ENCODE measurements at places on chromosomes 7 and 10.

DNA sequence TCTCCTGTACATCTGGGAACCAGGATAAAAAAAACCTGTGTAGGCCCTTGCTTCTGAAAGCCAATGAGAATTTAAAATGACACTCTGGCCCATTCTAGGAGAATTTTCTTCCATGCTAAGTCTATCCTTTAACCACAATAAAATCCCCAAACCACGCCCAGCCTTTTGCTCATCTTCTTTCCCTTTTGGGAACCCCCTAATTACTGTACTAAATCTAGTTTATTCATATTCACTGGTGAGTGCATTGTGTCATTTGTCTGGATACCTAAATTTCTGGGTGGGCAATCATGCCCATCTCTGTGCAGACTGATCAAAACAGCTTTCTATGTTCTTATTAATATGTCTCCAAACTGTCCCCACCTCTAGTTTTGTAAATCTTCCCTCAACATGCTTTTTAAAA is 11.7 kb upstream of the CDK14 start:
- DNase-seq: no peak

- no peak for DNase-seq
Observed at GRCh38 chr10:101878869-101879268, 35.3 kb upstream of the KCNIP2 start.

GRCh38 chr7:67398916-67399315 is 402.3 kb downstream of the TYW1 start:
- DNase-seq: no peak

- no peak for DNase-seq
Observed at GRCh38 chr7:14717816-14718215, 184.7 kb downstream of the DGKB start.

- no peak for DNase-seq
Observed at GRCh38 chr7:148626828-148627227, 36.3 kb downstream of the C7orf33 start.

GRCh38 chr7:141268614-141269013 is 194.8 kb downstream of the TMEM178B start:
- no peak for DNase-seq

DNA sequence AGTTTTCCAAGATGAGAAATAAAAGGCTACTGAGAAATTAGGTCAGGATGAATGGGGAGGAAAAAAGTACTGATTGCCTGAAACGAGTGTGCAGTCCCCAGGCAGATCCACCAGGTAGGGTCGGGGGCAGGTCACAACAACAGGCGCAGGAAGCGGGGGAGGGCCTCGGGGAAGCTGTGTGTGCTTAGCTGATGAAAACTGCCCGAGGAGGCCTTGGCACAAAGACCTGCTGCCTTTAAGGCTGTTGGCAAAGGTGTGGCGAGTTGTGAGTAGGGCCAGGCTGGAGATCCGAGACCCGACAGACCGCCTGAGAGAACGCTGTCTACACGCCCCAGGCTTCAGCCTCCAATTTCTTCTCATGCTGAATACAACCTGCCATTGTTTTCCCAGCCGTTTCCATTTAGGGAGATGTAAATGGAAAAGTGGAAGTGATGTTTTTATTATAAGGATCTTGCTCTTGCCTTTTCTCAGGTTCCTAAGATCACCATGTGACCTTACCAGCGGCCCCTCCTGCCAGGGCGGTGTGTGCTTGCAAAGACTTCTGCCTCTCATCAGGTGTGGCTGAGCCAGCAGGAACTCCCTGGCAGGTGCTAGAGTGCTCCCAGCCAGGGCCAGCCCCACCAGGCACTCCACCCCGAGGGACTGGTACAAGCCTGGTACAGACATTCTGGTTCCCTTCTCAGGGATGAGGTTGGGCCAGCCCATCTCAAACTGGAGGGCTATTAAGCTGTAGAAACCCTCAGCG is 60.8 kb downstream of the DLG5 start:
- no peak for DNase-seq

GRCh38 chr7:4241791-4242190 is 440.3 kb upstream of the FOXK1 start:
- no peak for DNase-seq

DNA sequence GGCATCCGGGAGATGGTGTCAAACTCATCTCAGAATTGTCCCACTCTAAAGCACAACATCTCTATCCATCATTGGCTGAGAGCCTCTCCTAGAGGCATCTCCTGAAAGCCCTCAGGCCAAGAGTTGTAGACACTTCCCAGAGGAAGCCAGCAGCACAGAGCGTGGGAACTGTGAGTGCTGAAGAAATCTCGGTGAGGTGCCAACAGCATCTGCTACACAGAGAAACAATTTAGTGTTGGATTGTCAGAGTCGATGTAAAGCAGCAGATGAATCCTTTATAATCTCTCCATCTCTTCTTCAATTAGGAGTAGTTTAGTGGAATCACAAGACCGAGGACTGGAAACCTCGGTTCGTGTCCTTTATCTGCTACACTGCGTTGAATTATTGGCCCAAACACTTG is 172.2 kb downstream of the C7orf25 start:
- no peak for DNase-seq

DNA sequence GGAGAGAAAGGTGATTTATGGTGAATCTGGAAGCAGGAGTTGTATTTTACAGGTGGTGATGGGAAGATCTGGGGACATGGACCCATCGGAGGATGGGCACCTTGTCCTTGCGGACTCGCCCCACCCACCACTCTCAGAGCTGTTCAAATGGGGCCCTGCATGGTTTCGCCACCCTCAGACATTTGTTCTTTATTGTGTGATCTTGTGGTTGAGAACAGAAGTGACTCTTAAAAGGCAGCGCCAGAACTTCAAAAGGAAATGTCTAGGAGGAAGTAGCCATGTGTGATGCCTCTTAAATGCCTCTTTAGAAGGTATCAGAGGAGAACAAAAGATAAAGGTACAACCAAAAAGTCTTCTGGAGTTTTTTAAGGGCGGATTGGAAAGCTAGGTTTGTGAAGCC is 205.7 kb downstream of the KIAA1217 start:
- no peak for DNase-seq

GRCh38 chr10:33258967-33259366 is 75.5 kb downstream of the NRP1 start:
- DNase-seq: no peak

DNA sequence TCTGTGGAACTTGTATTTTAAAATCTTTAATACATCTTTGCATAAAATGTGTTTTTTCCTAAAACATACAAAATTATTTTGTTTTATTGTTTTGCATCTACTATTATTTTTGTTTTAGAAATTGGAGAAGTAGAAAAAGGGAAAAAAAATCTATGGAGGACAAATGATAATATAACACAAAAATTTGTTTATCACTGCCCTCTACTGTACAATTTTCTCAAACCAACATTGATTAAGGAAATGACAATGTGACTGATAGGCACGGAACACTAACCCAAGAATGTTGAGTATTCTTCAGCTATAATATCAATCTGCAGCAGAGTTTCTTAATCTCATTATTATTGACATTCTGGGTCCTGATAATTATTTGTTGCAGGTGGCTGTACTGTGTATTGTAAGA is 9.5 kb upstream of the ING3 start:
- DNase-seq: no peak

DNA sequence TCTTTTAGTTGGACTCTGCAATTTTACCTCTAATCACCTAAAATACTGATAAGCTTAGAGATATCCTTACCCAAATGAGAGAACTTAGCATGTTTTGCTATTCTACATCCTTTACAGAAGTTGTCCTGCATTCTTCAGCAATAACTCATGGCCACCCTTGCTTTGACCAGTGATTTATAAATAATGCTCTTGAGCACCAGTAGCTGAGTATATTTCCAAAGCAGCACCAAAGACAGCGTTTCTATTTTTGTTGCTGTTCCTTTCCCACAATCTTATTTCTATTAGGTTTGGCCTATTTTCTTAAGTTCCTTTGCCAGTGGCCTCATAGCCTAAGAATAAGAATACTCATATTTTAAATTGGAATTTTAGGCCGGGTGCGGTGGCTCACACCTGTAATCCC is 15.0 kb downstream of the ARPC1A start:
- no peak for DNase-seq

DNA sequence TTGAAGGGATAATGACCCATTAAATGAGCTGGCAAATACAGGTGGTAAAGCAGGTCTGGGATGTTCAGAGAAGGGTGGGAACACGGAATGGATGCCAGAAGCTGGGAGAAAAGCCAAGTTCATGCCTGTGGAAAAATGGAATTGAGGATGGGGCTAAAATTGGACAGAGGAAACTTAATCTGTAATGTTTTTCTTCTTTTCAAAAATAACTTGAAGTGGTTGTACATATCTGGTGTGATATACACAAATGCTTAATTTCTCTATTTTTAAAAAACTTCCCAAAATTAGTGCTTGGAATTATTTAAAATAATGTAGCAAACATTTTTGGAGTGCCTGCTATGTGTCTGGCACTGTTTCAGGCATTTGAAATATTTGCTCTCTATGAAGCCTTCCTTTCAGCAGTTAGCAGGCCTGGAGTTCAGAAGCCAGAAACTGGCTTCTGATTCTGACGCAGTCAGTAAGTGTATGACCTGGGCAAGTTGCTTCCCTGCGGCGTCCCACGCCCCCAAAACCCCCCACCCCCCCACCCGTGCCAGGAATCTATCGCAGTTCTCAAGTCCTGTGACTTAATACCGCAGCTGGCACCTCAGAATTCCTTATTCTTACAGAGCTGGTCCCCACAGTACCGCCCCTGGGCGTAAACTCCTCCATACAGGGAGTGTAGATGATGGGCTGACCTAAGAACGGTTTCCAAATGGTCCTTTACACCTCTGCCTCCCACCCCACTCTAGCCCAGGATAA is 828 bp upstream of the MALSU1 start:
- DNase-seq: no peak

DNA sequence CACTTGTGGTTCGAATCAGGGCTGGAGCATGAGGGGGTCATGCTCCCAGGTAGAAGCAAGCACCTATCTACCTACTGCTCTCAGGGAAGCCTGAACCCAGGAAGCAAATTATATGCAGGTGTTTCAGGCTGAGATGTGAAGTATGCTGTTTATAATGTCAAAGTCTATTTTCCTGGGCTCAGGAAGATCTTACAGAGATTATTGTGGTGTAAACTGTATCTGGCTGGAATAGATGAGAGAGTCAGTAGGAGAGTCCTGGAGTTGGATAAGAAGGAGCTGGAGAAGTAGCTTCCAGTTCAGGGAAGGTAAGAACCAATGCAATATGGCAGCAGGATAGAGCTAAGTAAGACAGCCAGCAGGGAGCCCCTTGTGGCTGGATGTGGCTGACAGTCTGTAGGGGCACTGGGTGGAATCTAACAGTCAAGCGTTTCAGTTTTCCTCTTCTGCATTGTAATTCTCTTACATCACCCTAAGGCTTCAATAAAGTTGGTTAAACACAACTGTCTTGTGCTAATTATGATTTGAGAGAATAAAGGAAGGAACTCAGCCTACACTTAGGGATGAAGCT is 105.9 kb upstream of the EEPD1 start:
- no peak for DNase-seq

- no peak for DNase-seq
Observed at GRCh38 chr7:50185951-50186682, 93.1 kb upstream of the ZPBP start.

DNA sequence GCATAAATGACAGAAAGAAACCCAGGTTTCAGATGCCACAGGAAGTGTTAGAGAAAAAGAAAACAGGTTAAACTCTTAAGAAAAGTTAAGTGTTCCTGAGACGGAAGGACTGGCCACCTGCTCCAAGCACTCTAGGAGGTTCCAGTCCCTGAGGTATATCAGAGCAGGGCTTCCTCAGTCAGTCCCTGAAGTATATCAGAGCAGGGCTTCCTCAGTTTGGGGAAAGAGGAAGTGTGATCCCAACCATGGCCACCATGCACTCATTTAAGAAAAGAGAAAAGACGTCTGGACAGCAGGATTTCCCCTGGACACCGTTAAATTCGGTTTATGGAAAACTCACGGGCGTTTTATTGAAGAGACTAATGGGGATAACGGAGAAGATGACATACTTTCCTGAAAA is 133.4 kb upstream of the PFKP start:
- DNase-seq: no peak

DNA sequence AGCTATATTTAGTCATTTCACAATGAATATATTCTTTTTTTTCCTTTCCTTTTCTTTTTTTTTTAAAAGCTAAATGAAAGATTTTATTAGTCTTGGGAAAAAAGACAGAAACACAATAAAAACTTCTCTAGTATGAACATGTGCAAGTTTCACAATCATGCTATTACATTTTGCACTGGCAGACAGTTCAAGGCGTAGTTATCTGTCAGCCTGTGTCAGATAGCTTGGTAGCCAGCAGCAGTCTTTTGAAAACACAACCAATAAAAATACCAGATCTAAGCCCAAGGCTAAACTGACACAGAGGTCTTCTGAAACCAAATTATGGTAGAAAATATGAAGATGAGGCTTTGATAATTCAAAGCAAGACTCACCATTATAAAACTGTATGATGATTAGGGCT is 205.8 kb upstream of the TEX47 start:
- DNase-seq: no peak

GRCh38 chr7:47149208-47149839 is 432.6 kb downstream of the TNS3 start:
- DNase-seq: no peak

DNA sequence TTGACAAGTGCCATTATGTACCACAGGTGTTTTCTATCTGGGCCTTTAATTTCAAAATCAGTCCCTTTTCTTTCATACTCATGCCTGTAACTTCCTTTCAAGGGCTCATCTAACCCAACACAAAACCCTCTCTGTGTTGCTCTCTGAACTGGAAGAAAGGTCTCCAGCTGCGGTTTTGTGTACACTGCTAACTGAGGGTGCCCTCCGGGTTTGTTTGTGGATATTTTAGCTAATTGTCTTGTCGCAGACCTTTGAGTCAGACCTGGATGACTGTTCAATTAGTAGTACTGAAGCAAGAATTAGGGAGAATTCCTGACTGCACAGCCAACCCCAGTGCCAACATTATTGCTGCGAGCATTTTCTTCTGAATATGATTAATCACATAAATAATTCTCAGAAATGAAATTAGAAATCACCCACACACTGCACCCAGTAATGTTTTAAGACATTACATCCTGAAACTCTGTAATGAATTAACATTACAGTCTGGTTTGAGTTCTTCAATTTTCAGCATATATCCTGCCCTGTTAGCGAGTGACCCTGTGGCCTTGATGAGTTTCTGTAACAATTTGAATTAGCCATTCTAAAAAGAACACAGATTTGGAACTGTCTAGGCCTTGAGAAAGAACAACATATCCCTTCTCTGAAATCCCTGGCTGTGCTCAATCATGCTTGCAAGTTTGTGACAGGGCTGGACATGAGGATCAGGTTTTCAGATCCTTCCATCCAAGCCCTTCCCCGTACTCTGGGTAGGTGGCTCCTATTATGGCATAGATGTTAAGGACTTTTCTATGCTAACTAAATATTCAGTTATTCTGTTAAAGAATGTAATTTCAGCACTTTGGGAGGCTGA is 460.1 kb downstream of the PLXDC2 start:
- no peak for DNase-seq

- no peak for DNase-seq
Observed at GRCh38 chr7:2621948-2622640, 9.7 kb upstream of the TTYH3 start.

- DNase-seq: no peak
Observed at GRCh38 chr7:36217961-36218284, 64.9 kb downstream of the EEPD1 start.

- no peak for DNase-seq
Observed at GRCh38 chr10:115654961-115655360, 561.8 kb downstream of the ATRNL1 start.

- no peak for DNase-seq
Observed at GRCh38 chr7:114345494-114345893, 69.1 kb upstream of the FOXP2 start.

Measured in hematopoietic multipotent progenitor cell treated with erythropoietin and hydrocortisone succinate and interleukin-3 and kit ligand, for 15 days (in vitro differentiated cells).